ENCODE measurements at places on chromosomes 12 and 14.
A peak's percentile ranks its signal among the peaks of the same experiment; 100 is the strongest.

- DNase-seq: no peak
These were observed at the start of gene GSG1 for GRCh38 chr12:13103391-13104033. Gene GSG1, minus strand, starts transcription at chr12:13103667. Its CDS starts 155 bp downstream, at chr12:13103512.

- DNase-seq: peak; percentile 77
These were observed 105.1 kb upstream of the NAV3 start for GRCh38 chr12:77725611-77726010.

DNA sequence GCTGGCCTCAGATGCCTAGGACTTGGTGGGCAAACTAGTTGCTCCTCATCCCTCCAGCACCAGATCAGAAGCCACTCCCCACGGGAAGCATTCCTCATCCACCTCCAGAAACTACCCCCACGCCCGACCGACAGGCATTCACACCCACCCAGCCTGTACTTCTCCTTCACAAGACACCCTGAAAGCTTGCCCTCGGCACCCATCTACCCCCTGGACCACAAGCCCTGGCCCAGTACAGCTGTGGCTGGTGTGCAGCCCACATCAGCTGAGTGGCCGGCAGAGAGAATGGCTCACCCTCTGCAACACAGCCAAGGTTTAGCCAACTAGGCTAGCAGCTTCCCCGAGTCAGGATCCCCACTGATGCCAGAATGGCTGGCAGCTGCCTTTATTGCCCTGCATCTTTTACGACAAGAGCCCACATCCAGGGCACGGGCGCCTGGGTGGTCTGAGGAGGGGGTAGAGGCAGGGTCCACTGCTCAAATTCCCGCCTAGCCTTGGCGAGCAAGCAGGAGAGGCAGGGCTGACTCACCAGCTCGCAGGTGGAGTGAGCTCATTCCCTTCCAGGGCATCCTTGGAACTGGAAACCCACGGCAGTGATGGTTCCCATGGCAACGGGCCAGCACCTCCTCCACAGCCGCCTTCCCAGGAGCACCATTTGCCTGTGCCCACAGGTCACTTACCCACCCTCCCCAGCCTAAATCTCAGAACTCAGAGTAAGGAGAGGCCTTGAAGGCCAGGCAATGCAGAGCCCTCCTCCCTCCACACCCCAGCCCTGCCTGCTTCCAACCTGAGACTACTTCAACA is 17.1 kb downstream of the ACTN1 start:
- DNase-seq: peak; percentile 76

GRCh38 chr14:49451938-49452337 is 134.2 kb downstream of the RPS29 start:
- no peak for DNase-seq

DNA sequence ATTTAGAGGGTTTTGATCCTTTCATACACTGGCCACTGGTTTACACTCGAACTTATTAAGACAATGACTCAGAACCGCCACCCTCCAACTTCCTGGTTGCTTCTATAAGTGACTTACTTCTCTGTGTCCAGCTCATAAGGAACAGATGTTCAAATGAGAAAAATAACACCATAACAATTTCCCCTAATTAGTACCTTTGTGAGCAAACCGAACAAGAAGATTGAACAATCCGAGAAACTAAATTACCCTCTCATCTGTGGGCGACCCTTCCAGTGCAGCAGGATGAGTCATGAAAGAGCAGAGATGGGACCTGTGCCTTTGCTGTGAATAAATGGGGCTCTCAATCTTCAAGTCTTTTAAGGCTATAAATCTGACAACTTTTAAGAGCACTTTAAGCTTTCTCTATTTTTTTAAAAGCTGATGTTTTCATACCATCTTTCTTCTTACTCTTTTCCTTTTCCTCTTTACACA is 146.8 kb upstream of the RASSF8 start:
- peak; percentile 63 for DNase-seq

GRCh38 chr12:78185109-78185508 is 354.4 kb downstream of the NAV3 start:
- peak; percentile 42 for DNase-seq

DNA sequence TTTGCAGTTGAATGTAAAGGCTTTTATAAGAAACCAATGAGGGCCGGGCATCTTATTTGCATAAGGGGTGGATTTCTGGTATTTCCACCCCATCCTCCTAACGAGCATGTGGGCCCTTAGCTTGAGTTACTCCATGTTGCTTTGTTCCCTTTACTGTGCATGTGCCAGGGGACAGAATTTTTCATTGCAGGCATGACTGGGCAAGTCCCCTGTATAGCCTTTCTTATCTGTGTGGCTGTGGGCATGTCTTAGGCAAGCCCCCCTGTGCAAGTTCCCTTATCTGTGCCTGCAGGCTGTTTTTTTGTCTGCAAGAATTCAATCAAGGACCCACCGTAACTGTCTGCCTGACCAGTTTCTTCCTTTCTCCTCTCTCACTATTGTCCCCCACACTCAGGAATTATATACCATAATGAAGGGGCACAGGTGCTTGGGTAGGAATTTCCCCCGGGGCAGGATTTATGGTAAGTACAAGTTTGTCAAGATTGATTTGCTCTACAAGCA is 152.2 kb upstream of the CNOT2 start:
- no peak for DNase-seq

GRCh38 chr12:74076918-74077317 is 460.7 kb upstream of the ATXN7L3B start:
- DNase-seq: no peak

DNA sequence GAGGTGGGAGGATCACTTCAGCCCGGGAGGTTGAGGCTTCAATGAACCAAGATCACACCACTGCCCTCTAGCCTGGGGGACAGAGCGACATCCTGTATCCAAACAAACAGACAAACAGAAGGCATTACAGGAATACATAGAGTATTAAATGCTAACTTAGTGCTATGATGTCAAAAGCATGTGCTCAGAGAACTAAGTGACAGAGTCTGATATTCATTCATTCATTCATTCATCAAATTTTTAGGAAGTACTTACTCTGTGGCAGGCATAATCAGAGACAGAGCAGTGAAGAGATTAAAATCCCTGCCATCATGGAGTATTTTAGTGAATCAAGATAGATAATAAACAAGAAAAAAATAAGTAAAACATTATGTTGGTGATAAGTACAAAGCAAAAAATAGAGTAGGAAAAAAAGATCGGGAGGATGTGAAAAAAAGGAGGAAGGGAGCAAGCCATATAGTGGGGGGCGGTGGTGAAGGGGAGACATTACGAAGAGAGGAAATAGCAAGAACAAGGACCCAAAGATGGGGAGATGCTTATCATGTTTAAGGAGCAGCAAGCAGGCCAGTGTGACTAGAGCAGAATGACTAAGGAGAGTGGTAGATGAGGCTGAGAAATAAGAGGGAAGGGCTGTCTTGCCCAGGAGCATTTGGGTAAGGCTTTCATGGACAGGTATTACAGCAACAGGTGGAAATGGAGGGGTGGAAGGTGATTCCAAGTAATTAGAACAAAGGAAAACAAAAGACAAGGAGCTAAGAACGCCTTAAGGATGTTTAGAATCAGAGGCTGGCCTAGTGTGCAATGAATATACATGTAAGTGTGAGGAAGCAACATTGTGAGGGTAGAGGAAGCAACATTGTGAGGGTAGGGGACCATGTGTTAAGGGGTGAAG is 2.8 kb downstream of the MAP4K5 start:
- DNase-seq: no peak

- DNase-seq: no peak
These were observed 566.6 kb downstream of the RPS29 start for GRCh38 chr14:49019467-49020115.

DNA sequence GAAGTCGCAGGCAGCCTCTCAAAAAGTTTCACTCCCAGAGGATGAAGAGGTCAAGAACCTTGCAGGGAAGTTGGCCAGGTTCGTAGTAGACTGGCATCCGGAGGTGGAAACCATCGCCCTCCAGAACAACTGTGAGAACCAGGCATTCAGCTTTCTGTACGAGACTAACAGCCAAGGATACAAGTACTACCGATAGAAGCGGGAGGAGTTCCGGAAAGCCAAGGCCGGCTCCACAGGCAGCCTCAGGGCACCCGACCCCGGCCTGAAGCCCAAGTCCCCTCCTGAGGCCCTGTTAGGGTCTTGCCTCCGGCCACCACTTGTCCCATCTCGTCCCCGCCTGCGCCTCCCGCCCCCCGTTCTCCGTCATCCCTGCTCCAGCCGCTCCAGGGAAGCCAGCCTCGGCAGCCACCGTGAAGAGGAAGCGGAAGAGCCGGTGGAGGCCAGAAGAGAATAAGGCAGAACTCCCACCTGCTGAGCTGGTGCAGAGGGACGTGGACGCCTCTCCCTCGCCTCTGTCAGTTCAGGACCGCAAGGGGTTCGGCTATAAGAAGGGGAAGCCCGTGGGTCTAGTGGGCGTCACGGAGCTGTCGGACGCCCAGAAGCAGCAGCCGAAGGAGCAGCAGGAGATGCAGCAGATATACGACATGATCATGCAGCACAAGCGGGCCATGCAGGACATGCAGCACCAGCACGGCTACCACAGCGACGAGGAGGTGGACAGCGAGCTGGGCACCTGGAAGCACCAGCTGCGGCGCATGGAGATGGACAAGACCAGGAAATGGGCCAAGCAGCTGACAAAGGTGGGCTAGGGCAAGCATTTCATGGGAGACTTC is 366.8 kb upstream of the ATXN7L3B start:
- DNase-seq: no peak

- DNase-seq: no peak
These were observed 920.9 kb downstream of the RPS29 start for GRCh38 chr14:48665077-48665784.

GRCh38 chr14:22088614-22089342 is 415.2 kb upstream of the OR4E1 start:
- peak; percentile 37 for DNase-seq

DNA sequence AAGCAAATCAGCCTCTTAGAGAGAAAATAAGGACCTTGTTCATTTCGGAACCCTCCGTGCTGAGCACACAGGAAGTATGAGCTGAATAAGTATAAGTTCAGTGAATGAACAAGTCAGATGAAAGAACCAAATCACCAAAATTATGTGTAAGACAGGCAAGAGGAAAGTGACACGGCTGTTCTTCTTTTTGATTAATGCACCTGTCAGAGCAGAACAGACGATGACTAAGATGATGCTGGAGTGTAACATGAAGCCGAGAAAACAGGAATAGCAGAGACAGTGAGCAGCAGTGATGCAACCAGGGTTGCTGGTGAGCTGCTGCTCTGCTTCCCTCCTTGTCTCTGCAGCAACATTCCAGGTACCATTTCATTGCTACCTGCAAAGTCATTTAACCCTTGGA is 861.1 kb downstream of the GALC start:
- peak; percentile 40 for DNase-seq

- no peak for DNase-seq
These were observed 110.6 kb downstream of the MYRFL start for GRCh38 chr12:69935651-69936100.

DNA sequence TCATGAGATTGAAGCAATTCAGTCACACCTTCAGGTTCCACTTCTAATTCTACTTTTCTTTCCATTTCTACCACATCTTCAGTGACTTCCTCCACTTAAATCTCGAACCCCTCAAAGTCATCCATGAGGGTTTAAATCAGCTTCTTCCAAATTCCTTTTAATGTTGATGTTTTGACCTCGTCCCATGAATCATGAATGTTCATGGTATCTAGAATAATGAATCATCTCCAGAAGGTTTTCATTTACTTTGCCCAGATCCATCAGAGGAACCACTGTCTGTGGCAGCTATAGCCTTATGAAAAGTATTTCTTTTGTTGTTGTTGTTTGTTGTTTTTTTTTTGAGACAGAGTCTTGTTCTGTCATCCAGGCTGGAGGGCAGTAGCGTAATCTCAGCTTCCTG is 7.6 kb downstream of the RXYLT1 start:
- DNase-seq: no peak

GRCh38 chr12:71938728-71939385 is at the start of gene TPH2:
Gene TPH2, plus strand, starts transcription at chr12:71938845. Its CDS starts 142 bp downstream, at chr12:71938987.
- peak; percentile 65 for DNase-seq

GRCh38 chr14:23828616-23829015 is 125.0 kb upstream of the DHRS4 start:
- no peak for DNase-seq

DNA sequence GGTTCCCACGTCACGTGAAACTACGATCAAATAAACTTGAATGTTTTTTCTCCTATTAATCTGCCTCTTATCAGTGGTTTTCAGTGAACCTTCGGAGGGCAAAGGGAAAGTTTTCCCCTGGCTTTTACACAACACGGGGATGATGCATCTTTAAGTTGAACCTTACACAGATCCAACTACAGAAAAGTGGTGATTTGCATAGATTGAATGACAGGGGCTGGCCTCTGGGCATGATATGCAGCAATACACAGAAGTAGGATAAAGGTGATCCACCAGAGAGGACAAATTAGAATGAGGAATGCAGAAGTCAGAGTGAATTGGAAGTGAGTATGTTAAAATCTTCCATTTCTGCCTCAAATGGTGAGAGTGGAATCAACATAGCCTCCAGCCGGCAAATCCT is 11.6 kb downstream of the GSG1 start:
- DNase-seq: no peak

DNA sequence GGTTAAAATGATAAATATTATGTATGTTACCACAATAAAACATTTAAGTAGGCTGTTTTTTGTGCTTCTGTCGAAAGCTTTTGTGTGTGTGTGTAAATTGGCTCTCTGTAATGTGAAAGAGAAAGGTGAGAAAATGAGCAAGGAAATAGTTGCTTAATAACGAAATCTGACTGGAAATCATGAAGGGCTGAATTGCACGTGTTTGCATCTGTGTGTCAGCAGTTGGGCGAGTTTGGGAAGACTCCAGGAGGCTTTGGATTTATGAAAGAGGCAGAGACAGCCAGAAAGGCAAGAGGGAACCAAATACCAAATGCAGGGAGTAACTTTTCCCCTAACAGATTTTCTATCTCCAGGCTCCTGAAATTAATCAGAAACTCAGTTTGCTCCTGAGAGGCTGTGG is 47.2 kb upstream of the PLEKHG3 start:
- no peak for DNase-seq

DNA sequence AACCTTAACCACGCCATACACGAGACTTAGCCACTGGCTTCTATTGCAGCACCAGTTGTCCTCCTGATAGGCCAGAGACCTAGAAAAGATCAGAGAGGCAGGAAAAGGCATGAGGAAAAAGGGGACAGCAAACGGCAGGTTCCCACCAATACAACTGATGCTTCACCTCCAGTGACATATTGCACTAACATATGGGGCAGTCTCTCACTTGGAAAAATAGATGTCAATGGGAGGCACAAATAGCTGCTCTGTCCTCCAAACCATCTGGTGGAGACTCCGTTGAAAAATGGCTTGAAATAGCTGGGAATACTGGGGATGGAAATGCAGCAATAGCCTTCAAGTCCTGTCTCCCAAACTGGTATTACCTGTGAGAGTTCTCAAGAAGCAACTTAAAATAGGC is 20.3 kb downstream of the SLC8A3 start:
- DNase-seq: no peak

DNA sequence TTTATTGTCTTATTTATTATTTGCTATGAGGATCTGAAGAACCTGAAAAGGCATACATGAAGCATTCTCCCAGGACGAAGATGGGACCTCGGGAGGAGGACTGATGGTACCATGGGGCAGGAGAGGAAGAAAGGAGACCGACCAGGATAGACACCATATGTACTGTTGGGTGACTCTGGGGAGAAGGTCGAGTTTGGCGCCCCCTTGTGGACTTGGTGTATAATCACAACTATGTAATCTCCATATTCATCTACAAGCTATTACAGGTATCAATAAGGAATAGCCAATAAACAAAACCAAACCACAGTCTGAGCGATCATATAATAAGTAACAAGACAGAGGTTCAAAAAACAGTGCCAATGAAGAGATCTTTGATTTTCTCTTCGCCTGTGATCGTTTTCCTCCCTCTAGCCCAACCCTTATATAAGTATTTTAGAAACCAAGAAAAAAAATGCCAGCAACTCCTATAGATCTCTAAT is 139.1 kb downstream of the SPTSSA start:
- peak; percentile 51 for DNase-seq

GRCh38 chr14:49194067-49194466 is 392.1 kb downstream of the RPS29 start:
- no peak for DNase-seq

Data from astrocyte of the spinal cord (primary cell).